ENCODE measurements at places on chromosomes 4 and X. TPM values are rescaled to one million over a fixed set of nuclear protein-coding genes. Genes with fewer than 3 reads are reported as not detected.

CABS1 gene
- not detected for total RNA-seq

DNA sequence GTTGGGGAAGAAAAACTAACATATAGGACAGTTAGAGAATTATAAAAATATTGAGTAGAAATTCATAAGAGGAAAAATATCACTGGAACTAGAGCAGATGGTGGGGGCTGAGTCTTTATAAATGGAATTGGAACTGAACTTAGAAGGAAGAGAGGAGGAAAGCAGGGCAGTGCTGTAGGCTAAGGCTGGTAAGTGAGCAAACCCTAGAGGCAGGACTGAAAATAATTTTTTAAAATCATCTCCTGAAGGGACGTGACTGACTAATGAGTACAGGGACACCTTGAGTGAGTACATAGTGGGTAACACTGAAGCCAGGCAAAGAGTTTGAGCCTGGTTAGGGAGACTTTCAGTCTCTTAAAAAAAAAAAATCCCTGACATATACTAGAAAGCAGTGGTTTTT lies 63.3 kb downstream of the GALNT7 start:
- H3K36me3 ChIP-seq, result peaks cover 5% of the 10 kb centered on the region
- H3K4me1 ChIP-seq, result peaks cover 9% of the 10 kb centered on the region
- no peaks in the 10 kb centered on the region for H3K27me3 ChIP-seq
- H3K4me3 ChIP-seq, result no peak overlapping the region
- no peak for DNase-seq
- H3K27ac ChIP-seq, result no peak overlapping the region

GRCh38 chr4:82401600-82401999 lies 27.8 kb upstream of the HNRNPD start:
- no peaks in the 10 kb centered on the region for H3K36me3 ChIP-seq
- no peaks in the 10 kb centered on the region for H3K27me3 ChIP-seq
- DNase-seq, result no peak

MAGEA11 gene
- total RNA-seq, result not detected

IL2 gene
- total RNA-seq, result 37.7 TPM
